Hair follicle dermal papilla cell (primary cell): ENCODE measurements at places on chromosomes 1 and 21. TPM values are rescaled to one million over a fixed set of nuclear protein-coding genes. Genes with fewer than 3 reads are reported as not detected.

The MTOR gene
- total RNA-seq, result 41.3 and 49.5 TPM in 2 replicates

The RNF186 gene
- total RNA-seq, result not detected in 2 replicates

The LY9 gene
- not detected in 2 replicates for total RNA-seq

The CCDC24 gene
- total RNA-seq, result 3.0 and 3.1 TPM in 2 replicates

The FAM177B gene
- not detected in 2 replicates for total RNA-seq

The KCNQ4 gene
- 0.12 and 0.16 TPM in 2 replicates for total RNA-seq

The SLC45A3 gene
- 0.73 and 1.1 TPM in 2 replicates for total RNA-seq

The ZNF648 gene
- total RNA-seq, result not detected in 2 replicates

The ORC1 gene
- total RNA-seq, result 0.81 and 0.97 TPM in 2 replicates

The DNAJC28 gene
- total RNA-seq, result 1.1 and 1.5 TPM in 2 replicates

The OR2L13 gene
- total RNA-seq, result 0.16 TPM in 1 of 2 replicates, not detected in the other

The NBPF12 gene
- 7.2 and 11.8 TPM in 2 replicates for total RNA-seq

The REN gene
- not detected in 2 replicates for total RNA-seq

The CSF3R gene
- total RNA-seq, result 0.97 TPM in 1 of 2 replicates, not detected in the other

The ILDR2 gene
- total RNA-seq, result not detected in 2 replicates

The LRRC7 gene
- total RNA-seq, result 0.12 and 0.16 TPM in 2 replicates

The MCOLN2 gene
- not detected in 2 replicates for total RNA-seq

The SH3GLB1 gene
- total RNA-seq, result 46.8 and 53.5 TPM in 2 replicates

The F13B gene
- not detected in 2 replicates for total RNA-seq

The AMY2A gene
- total RNA-seq, result not detected in 2 replicates

The GPR25 gene
- not detected in 2 replicates for total RNA-seq

The ANGPTL1 gene
- total RNA-seq, result 0.32 and 1.1 TPM in 2 replicates

The COQ8A gene
- total RNA-seq, result 15.1 and 16.3 TPM in 2 replicates

The PKP1 gene
- 0.16 and 0.24 TPM in 2 replicates for total RNA-seq

The COL24A1 gene
- total RNA-seq, result 10.4 and 12.0 TPM in 2 replicates

The GCSAML gene
- not detected in 2 replicates for total RNA-seq

The DMBX1 gene
- total RNA-seq, result not detected in 2 replicates

The VASH2 gene
- not detected in 2 replicates for total RNA-seq
